Kasumi-1 (cell line): ENCODE measurements at places on chromosomes 11 and 22.

DNA sequence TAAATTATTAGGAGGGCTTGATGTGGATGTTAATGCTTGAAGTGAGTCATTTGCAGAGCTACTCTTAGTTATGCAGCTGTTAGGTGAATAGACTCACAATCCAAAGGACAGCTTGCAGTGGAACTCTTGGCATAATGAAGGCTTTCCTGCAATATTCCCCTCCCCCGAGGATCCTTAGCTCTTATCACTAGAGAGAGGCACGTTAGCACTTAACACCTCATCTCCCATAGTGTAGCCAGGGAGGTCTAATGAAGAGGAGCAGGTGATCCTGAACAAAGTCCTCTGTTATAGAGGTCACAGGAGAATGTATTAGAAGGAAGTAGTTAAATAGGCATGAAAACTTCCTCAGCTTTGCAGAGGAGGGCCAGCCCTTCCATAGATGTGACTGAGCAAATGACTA is 919.2 kb upstream of the FAT3 start:
- DNase-seq = no peak

DNA sequence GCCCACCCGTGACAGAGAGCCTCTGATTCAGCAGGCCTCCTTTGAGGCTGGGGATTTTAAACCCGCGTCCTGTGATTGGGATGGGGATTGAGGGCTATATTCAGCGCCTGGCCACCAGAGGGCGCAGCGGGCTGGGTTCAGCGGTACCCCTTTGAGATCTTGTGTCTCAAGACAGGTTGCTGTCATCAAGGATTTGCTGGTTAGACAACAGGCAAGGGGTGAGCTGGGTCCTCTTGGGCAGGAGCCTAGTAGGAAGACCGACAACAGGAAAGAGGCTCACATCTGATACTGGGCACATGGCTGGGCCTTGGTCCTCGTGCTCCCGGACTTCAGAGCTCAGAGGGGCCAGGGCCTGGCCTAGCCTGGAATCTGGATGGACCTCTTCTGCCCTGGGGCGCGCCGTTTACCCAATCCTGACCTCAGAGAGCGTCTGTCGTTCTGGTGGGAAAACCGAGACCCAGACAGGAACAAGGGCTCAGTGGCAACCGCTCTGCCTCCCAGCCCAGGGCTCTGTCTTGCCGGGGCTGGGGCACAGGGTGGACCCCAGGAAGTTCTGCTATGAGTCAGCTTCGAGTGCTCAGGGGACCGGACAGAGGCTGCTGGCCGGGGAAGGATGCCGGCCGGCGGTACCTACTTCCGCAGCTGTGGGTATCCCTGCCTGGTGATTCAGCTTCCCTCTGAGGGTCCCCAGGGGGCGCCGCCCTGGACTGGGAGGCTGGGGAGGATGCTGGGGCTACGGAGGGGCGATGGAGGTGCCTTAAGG is 929 bp upstream of the SLC35E4 start:
- DNase-seq = peak; percentile 78

DNA sequence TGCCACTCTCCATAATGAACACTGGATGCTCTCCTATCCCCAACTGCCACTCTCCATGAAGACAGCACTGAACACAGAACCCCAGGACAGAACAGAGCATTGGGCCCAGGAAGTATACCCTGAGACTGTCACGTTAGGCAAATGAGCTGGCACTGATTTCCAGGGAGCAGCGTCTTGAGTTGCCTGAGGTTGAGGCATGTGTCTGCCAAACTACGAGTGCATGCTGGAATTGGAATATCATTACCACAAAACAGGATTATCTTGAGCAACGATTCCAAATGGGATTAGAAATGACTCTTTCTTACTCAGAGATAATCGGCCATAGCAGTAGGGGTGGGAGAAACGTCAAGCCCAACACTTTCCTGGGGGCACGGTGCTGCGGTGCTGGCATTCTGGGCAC is 39.9 kb downstream of the CLPB start:
- no peak for DNase-seq

DNA sequence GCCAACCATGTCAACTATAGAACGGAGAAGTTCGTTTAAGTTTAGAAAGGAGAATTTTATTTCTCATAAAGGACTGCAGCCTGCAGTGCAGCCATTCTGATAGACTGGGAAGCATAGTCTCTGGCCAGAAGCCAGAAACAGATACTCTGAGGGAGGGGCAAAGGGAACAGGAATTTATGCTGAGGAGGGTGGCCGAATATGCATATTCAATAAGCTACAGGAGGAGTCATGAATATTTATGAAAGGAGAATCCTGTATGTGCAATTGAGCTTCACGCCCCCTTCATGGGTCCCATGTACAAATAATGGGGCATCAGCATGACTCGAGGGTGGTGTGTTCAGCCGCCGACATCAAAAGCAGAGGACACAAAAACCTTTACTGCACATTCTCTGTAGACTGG is 199.9 kb downstream of the CWF19L2 start:
- no peak for DNase-seq

- no peak for DNase-seq
These were observed 6.1 kb upstream of the INSC start for GRCh38 chr11:15108592-15109130.

- peak; percentile 45 for DNase-seq
These were observed 548.5 kb downstream of the BUD13 start for GRCh38 chr11:116224154-116224888.

- no peak for DNase-seq
These were observed 118.6 kb downstream of the ARHGAP42 start for GRCh38 chr11:100805506-100806199.

- no peak for DNase-seq
These were observed 42.4 kb downstream of the LIF start for GRCh38 chr22:30204015-30204741.
